ENCODE measurements at places on chromosomes 1 and 21.

GRCh38 chr1:36542024-36542961 is 59.6 kb upstream of the CSF3R start:
- H3K4me3 ChIP-seq: no peak overlapping the region
- H3K27ac ChIP-seq: no peak overlapping the region
- H3K4me1 ChIP-seq: no peaks in the 10 kb centered on the region
- no peaks in the 10 kb centered on the region for H3K36me3 ChIP-seq
- no peak for DNase-seq
- peaks cover 32% of the 10 kb centered on the region for H3K27me3 ChIP-seq

DNA sequence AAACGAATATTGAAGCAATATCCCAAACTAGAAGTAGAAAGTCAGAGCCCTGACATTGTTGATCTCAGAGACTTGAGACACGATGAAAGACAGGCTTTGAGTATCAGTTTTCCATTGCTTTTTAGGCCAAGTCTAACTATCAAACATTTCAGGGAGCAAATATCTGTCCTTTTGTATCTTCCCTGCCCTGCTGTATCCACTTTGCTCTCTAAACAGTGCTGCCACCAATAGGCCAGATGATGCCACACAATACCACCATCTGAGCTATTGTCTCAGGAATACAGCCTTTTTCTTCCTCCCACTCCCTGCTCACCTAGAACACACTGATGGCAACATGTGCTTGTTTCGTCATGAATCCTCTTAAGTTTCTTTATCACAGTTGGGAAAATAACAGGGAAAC is 62.6 kb upstream of the SPAG17 start:
- no peaks in the 10 kb centered on the region for H3K27me3 ChIP-seq
- H3K36me3 ChIP-seq: no peaks in the 10 kb centered on the region
- no peak overlapping the region for H3K27ac ChIP-seq
- peaks cover 54% of the 10 kb centered on the region for H3K4me1 ChIP-seq

GRCh38 chr1:227486559-227486958 is 76.8 kb upstream of the ZNF678 start:
- H3K4me1 ChIP-seq: no peaks in the 10 kb centered on the region
- H3K4me3 ChIP-seq: no peak overlapping the region
- no peak for DNase-seq
- no peak overlapping the region for H3K27ac ChIP-seq
- H3K27me3 ChIP-seq: peaks cover 50% of the 10 kb centered on the region

- no peaks in the 10 kb centered on the region for H3K27me3 ChIP-seq
- H3K36me3 ChIP-seq: no peaks in the 10 kb centered on the region
- no peak for DNase-seq
- H3K27ac ChIP-seq: no peak overlapping the region
Observed at GRCh38 chr1:107940017-107940577, 24.9 kb downstream of the VAV3 start.

DNA sequence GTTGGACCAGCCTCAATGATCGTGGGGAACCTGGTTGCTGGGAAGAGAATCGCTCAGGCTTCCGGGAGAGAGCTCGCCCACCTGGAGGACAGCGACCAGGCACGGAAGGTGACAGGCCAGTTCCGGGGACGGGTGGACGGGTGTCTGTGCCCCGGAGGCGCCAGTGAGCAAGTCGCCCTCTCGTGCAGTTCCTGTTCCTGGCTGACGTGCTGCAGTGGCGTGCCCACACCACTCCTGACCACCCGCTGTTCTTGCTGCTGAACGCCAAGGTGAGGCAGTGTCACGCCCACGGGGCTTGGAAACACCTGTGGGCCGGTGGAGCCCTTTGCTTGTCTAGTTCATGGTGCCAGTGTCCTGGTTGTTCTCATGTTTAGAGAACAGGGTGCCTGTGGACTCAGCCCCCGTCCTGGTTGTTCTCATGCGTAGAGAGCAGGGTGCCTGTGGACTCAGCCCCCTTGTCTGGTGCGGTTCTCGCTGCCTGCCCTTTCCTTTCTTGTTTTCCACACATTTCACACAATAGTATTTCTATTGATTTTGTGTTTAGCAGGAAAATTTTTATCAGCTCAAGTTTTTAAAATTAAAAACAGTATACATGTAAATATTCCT is 53.1 kb downstream of the S100B start:
- no peak overlapping the region for H3K27ac ChIP-seq
- no peaks in the 10 kb centered on the region for H3K4me1 ChIP-seq
- peaks cover 51% of the 10 kb centered on the region for H3K36me3 ChIP-seq
- no peak for DNase-seq

GRCh38 chr21:33789697-33790096 is 125.9 kb downstream of the ATP5PO start:
- peaks cover 5% of the 10 kb centered on the region for H3K4me1 ChIP-seq
- DNase-seq: no peak
- H3K36me3 ChIP-seq: peaks cover 39% of the 10 kb centered on the region
- no peak overlapping the region for H3K27ac ChIP-seq
- no peaks in the 10 kb centered on the region for H3K27me3 ChIP-seq

- no peak for DNase-seq
- H3K27ac ChIP-seq: no peak overlapping the region
- no peaks in the 10 kb centered on the region for H3K36me3 ChIP-seq
- peaks cover 12% of the 10 kb centered on the region for H3K27me3 ChIP-seq
- peaks cover 30% of the 10 kb centered on the region for H3K4me1 ChIP-seq
Observed at GRCh38 chr1:200323856-200324400, 85.9 kb downstream of the ZNF281 start.

- H3K27ac ChIP-seq: no peak overlapping the region
- H3K36me3 ChIP-seq: peaks cover 38% of the 10 kb centered on the region
- H3K4me3 ChIP-seq: no peak overlapping the region
- no peaks in the 10 kb centered on the region for H3K27me3 ChIP-seq
- H3K4me1 ChIP-seq: no peaks in the 10 kb centered on the region
Observed at GRCh38 chr1:150118716-150119115, 31.0 kb upstream of the PLEKHO1 start.

DNA sequence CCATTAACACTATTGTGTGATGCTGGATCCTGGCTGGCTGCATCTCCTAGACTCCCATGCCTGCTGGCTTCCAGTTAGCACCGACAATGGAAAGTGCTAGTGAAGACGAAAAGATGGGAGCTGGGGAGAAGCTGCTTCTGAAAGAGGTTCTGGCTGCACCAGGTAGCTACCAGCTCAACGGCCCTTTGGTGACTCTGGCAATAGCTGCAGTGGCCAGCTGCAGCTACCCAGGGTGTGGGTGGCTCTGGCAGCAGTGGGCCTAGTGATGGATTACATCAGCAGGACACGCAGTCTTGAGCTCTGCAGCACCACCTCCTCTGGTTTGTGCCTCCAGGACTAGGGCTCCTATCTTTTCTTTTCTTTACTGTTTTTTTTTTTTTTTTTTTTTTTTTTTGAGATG is 662.6 kb downstream of the MATN1 start:
- H3K36me3 ChIP-seq: no peaks in the 10 kb centered on the region
- H3K27me3 ChIP-seq: peaks cover 18% of the 10 kb centered on the region
- H3K4me1 ChIP-seq: peaks cover 18% of the 10 kb centered on the region
- H3K27ac ChIP-seq: no peak overlapping the region

- H3K27me3 ChIP-seq: peaks cover 21% of the 10 kb centered on the region
- H3K4me1 ChIP-seq: peaks cover 20% of the 10 kb centered on the region
- H3K36me3 ChIP-seq: no peaks in the 10 kb centered on the region
- DNase-seq: no peak
Observed at GRCh38 chr1:54970901-54971300, 9.5 kb upstream of the TMEM61 start.

Measured in nephron progenitor cell (in vitro differentiated cells).